Common myeloid progenitor, CD34-positive (primary cell): ENCODE measurements at places on chromosomes 16 and 17.

DNA sequence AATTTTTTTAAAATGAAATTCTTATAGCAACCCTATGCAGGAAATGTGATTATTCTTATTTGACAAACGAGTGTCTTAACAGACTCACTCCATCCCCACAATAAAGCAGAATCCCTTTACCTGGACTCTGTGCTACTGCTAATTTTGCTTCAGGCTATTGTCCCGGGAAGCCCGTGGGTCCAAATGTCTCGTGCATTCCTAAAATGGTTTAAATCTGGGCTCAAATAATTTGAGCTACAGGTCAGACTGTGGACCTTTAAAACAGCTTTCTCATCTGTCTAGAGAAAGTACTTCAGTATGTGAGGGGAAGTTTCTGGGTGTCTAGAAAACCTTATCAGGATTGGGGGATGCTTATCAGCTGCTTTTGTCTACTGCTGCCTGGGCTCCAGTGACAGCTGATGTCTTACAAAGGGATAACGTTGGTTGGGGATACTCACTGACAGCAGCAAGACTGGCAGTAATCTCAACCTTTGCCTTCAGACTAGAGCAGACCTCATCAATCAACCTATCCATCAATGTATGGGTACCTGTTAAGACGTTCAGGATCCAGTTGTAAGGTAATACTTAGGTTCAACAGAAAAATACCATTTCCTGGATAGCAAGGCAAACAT, 197.9 kb upstream of the CDH11 start:
- DNase-seq: no peak

- DNase-seq: no peak
Measured at GRCh38 chr17:51647826-51648225, 387.5 kb downstream of the UTP18 start.

- no peak for DNase-seq
Measured at GRCh38 chr17:58530655-58531054, 16.2 kb upstream of the MTMR4 start.

DNA sequence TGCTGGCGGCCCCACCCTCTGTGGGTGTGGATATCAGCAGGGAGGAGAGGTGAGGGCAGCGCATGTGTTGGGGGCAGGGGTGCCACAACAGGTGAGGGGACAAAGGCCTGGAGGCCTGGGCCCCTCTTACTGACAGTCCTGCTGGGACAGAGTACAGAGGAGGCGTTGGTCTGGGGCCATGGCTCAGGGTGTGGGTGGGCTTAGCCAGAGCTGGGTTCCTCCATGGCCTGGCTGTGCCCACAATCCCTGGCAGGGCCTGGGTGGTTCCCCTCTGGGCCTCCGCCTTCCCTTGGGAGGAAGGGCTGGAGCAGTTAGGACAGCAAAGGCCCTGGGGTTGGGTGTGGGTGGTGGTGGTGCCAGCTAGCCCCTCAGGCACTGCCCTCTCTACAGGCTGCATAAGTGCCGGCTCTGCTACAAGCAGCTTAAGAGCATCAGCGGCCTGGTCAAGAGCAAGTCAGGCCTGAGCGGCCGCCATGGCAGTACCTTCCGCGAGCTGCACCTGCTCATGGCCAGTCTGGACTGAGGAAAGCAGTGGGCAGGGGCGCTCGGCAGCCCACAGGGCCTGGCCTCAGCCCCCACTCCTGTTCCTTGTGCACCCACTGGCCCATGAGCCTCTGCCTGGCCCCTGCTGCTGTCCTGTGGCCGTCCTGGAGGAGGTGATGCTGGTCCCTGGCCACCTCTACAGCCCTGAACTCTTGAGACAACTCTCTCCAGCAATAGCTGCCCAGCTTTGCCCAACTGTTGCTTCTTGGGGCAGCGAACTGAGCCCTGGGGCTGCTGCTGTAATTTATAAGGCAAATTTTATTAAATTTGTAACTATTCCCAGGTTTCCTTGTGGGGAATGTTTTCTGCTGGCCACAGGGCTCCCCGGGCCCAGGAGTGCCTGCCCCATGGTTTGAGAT, 21.1 kb downstream of the KATNB1 start:
- DNase-seq: no peak

GRCh38 chr16:10663146-10663545, 31.6 kb downstream of the TEKT5 start:
- DNase-seq: no peak

DNA sequence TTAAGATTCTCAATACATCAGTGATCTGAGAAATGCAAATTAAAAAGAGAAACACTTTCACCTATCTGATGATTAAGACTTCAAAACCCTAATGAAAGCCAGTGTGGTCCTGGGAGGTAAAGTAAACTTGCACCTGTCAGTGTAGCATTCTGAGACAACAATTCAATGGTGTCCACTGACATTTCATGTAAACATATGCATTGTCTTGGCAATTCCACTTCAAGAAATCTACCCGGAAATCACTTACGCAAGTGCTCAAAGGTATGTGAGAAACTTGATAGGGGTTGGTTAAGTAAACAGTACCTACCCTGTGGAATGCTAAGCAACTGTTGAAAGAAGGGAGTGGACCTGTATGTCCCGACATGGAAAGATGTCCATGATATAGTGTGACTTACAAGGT, 2.1 kb downstream of the ST6GALNAC1 start:
- DNase-seq: no peak

DNA sequence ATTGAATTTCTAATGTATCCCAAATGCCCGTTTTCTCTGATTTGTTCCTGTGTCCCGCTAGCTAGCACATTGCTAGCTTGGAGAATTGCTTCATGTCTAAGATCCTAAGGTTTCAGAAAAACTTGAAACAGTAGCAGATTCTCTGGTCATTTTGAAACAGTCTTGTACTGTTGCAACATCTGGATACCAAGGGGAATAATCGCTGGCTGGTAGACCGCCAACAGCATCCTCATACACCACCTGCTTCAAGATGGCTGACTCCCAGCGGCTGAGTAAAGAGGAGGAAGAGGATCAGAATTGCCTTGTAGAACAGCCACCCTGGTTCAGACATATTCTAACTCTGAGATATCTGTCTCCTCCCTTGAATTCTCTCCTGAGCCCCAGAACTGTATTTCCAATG, 226.7 kb upstream of the ELAC2 start:
- no peak for DNase-seq
